ENCODE measurements at places on chromosomes 4 and X.

GRCh38 chrX:38211891-38212635 is 8.6 kb downstream of the SRPX start:
- DNase-seq, result no peak

- no peak for DNase-seq
Measured at GRCh38 chrX:79140731-79141130, 3.8 kb upstream of the GPR174 start.

DNA sequence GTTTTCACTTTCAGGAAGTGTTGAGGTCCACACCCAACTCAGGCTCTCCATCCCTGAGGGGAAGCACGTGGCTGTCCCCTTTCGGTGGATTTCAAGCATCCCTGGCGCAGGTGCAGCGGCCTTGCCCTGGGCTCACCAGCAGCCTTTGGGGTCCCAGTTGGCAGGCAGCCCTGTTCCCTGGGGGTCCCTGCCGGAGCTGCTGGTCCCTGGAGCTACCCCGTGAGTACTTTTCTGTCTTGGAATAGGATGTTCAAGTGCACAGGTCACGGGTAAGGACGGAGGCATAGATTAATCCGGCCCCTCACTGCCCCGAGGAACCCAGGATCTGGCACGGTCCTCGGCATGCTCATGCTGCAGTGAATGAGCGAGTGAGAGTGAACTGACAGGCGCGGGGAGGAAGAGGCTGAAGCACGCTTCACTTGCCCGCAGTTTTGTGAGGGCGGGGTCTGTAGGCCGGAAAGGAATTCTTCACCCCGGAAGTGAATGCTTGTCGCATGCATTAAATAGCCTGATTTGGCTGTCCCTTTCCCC is 117.2 kb upstream of the FAT1 start:
- no peak for DNase-seq

GRCh38 chr4:14247767-14248166 is 620.2 kb upstream of the BOD1L1 start:
- no peak for DNase-seq

DNA sequence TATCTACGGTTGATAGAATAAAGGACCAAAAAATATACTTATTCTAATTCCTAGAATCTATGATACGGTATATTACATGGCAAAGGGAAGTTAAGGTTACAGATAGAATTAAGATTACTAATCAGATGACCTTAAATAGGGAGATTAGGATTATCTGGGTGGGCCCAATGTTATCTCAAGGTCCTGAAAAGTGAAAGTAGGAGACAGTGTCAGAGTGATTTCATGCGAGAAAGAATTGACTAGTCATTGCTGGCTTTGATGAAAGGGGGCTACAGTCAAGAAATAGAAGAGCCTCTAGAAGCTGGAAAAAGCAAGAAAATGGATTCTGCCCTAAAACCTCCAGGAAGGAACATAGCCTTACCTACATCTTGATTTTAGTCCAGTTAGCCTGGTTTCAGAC is 176.9 kb upstream of the PPP1R2C start:
- no peak for DNase-seq

GRCh38 chr4:13918991-13919441 is 291.5 kb upstream of the BOD1L1 start:
- DNase-seq, result peak; percentile 90

DNA sequence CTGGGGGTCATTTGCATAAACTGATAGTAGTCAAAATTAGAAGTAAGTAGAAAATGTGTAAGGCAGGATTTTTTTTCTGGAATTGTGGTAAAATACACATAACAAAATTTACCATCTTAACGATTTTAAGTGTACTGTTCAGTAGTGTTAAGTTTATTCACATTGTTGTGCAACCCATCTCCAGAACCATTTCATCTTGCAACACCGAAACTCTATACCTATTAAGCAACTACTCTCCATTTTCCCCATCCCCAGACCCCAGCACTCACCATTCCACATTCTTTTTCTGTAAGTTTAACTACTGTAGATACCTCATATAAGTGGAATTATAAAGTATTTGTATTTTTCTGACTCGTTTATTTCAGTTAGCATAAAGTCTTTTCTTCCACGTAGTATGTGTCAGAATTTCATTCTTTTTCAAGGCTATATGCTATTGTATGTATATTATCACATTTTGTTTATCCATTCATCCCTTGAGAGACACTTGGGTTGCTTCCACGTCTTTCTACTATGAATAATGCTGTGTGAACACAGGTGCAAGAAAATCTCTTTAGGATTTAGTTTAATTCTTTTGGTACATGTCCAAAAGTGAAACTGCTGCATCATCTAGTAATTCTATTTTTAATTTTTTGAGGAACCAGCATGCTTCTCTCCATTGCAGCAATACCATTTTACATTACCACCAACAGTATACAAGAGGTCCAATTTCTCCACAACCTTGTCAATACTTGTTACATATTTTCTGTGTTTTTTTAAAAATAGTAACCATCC is 39.1 kb upstream of the NSUN7 start:
- peak; percentile 57 for DNase-seq

- DNase-seq, result no peak
Measured at GRCh38 chr4:86653237-86653865, 59.2 kb downstream of the PTPN13 start.

GRCh38 chr4:189267312-189267965 is 673.2 kb upstream of the FRG1 start:
- DNase-seq, result no peak

DNA sequence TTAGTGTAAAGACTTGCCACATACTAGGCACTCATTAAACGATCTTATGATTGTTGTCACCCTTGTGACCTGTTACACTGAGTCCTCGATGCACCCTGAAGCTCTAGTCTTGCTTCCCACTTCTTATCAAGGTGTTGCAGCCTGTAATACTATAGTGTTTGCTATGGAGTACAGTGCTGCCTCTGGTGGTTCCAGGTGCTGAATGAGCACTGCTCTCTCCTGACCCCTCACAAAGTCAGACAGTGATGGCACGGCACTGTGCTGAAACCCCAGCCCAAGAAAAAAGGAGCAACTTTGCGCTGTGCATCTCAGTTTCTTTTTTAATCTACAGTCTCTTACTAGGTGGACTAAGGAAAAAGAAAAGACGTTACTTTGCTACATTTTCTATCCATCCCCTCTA is 106.3 kb downstream of the GC start:
- no peak for DNase-seq

DNA sequence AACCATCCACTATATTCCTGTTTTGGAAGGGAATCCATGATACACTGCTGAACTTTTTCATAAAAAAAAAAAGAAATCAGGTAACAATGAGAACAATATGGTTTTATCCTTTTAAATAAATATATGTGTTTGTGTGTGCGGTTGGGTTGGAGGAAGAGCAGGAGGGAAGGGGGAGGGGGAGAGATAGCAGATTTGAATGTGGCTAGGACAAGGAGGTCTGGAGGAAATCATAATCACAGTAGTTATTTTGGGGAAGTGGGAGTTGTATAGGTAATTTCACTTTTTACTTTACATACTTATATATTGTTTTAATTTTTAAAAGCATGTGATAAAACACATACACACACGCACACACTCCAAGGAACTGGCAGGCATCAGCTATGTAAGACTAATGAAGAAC is 134.5 kb upstream of the MBNL3 start:
- no peak for DNase-seq

DNA sequence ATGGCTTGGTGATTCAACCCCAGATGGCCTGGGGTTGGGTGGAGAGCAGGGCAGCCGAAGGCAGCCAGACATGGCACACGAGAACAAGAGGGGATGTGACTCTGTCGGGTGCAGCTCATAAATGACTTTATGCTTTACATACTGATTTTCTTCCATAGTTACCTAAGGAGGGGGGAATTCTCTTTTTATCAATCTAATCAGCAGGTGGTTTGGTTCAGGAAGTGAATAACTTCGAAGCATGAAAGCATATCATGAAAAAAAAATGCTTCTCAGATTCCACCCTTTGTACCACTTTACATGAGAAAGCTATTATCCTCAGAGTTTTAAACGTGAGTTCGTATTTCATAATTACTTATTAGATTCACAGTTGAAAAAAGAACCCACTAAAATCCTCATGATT is 908.9 kb upstream of the LCORL start:
- no peak for DNase-seq

GRCh38 chr4:152731997-152732396 is 47.5 kb downstream of the TIGD4 start:
- DNase-seq, result no peak

- DNase-seq, result no peak
Measured at GRCh38 chr4:73619346-73619745, 890 bp downstream of the RASSF6 start.

DNA sequence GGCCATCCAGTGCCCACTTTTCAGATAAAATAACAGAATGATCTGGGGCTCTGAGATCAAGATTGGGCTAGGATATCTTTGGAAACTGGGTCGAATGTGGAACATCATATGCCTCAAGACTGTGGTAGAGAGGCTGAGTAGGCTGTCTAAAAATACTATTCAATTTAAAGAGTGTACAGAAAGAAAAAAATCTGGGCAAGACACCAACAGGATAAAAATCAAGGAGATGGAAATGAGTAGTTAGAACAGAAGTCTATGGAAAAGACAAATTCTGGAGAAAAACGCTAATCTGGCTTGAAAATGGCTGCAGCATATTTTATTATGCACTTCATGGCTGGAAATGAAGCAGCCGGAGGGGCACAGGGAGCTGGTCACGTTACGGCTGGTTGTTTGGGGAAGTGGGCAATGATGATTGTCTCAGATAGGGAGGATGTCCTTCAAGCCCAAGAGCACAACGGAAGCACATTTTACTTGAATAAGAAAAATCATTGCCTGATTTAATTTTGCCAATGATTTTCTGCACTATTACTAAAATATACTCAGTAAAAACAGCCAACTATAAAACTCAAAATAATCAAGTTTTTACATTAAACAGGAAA is 27.1 kb upstream of the MAPK10 start:
- no peak for DNase-seq

GRCh38 chr4:110733901-110734300 is 111.0 kb upstream of the PITX2 start:
- no peak for DNase-seq

DNA sequence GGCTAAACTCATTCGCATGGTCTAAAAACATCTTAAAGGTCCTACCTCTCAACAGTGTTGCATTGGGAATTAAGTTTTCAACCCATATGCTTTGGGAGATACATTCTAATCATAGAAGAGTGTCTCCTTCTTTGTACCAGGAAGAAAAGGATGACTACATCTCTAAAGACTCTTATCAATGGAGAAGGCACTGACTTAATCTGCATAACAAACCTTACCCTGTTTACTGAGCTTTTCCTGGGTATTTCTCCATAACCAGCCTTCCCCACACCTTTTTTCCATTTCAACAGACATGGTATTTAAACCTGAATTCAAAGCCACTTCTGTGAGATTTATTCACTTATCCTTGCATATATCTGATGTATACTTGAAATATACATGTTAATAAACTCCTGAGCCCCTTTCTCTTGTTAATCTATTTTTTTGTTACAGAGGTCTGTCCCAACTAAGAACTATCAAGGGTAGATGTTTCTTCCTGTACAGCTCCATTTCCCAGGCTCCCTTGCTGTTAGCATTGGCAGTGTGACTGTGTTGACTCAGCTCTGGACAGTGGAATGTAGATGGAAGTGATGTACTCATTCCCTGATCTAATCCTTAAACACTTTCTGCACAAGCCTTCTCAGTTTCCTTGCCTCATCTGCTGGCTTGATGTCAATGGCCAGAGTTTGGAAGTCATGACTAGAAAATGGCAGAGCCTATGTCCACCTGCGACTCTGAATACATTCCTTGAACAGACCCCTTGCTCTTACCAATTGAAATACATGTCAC is 148.9 kb upstream of the CPEB2 start:
- peak; percentile 95 for DNase-seq

DNA sequence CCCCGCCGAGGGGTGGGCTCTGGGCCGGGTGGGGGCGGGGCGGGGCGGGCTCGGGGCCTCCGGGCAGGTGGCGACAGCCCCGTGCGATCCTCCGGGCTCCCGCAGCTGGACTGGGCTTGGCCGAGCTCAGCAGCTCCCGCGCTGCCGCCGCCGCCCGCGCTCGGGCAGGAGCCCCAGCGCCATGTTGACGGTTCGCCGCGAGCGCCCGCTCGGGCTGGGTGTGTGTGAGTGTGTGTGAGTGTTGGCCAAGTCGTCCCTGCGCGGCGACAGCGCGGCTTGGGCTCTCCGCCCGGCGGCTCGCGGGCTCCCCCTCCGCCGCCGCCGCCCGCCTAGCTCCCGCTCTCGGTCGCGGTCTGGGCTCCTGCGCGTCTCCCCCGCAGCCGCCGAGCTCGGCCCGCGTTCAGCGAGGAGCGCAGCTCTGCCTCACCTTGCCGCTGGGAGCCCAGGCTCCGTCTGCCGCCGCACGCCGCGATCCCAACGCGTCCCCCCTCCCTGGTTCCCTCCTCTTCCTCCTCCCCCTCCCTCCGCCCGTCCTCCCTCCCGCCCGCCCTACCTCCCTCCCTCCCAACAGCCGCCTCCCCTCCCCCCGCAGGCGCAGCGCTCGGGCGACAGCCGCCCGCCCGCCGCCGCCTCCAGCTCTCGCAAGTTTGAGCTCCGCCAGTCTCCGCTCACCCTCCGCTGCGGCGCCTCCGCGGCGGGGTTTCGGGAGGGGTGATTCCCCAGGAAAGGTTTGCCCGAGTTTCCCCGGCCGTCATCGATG is at the start of gene BCOR:
BCOR (minus strand) TSS at position 455 of the 760 bp plus-strand sequence. CDS start 20,029 bp downstream, outside the sequence.
- DNase-seq, result peak; percentile 48
